ENCODE measurements at places on chromosomes 7 and 10. TPM values are rescaled to one million over a fixed set of nuclear protein-coding genes. Genes with fewer than 3 reads are reported as not detected.

Gene PRLHR
- not detected for total RNA-seq

Gene HOXA11
- total RNA-seq: 0.13 TPM

Gene FAM221A
- total RNA-seq: 1.5 TPM

Gene UPF2
- total RNA-seq: 15.6 TPM

Gene CYP2C19
- total RNA-seq: not detected
